Activated CD4-positive, alpha-beta memory T cell treated with anti-CD3 and anti-CD28 coated beads, Interleukin-2, amount 10 ng/mL, durations not matched to agents 7 days and 5 days (primary cell): ENCODE measurements at places on chromosomes 1 and 21. TPM values are rescaled to one million over a fixed set of nuclear protein-coding genes. Genes with fewer than 3 reads are reported as not detected.

DNA sequence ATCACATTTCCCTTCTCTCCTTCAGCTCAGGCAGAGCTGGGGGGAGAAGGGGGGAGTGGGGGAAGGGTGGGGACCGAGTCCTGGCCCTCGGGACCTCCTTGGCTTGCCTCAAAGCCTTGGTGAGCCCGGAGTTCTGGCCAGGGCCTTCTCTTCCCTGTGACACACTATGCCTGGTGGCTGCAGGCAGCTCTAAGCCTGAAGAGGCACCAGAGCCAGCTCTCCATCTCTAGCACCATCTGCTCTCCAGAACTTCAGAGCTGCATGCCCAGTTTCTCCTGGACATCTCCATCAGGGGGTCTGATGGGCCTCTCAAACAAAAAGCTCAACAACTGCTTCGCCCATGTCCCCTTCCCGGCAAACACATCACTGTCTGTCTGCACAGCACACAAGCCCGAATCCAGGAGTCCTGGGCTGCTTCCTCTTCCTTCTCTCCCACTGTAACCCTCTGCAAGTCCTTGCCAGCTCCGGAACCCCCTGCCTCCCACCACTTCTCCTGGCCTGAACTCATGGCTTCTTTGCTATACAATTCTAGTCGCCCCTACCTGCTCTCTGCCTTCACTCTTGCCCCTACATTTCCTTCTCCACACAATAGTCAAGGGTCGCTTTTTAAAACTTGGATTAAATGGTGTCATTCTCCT, 26.5 kb downstream of the KIAA1614 start:
- DNase-seq = no peak

GRCh38 chr1:18682375-18682774, 51.7 kb downstream of the PAX7 start:
- no peak for DNase-seq

- DNase-seq = no peak
These were observed 8.1 kb downstream of the TOR3A start for GRCh38 chr1:179089827-179090482.

GRCh38 chr1:114322207-114322606, 168.5 kb upstream of the SYT6 start:
- DNase-seq = no peak

The LINGO4 gene
- total RNA-seq = 1.3 TPM

DNA sequence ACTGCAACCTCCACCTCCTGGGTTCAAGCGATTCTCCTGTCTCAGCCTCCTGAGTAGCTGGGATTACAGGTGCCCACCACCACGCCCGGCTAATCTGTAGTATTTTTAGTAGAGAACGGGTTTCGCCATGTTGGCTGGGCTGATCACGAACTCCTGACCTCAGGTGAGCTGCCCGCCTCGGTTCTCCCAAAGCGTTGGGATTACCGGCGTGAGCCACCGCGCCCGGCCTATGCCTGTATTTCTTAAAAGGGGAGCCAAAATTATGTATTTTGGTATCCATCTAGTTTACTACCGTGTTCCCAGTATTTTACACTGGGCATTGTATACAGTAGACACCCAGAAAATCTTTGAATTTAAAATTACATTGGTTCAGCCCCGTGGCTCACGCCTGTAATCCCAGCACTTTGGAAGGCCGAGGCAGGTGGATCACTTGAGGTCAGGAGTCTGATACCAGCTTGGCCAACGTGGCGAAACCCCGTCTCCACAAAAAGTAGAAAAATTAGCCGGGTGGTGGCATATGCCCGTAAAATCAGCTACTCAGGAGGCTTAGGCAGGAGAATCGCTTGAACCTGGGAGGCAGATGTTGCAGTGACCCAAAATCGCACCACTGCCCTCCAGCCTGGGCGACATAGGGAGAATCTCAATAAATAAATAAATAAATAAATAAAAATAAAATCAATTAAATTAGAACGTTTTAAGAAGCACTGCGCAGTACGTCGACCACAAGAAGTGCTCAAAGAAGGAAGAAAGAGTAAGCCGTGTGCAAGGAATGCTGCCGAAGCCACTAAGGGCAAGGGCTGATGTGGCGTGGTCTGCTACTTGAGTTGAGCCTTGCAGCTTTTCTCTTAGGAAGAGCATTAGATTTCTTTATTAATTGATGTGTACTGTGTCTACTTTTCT, 1.5 kb upstream of the THRAP3 start:
- no peak for DNase-seq

DNA sequence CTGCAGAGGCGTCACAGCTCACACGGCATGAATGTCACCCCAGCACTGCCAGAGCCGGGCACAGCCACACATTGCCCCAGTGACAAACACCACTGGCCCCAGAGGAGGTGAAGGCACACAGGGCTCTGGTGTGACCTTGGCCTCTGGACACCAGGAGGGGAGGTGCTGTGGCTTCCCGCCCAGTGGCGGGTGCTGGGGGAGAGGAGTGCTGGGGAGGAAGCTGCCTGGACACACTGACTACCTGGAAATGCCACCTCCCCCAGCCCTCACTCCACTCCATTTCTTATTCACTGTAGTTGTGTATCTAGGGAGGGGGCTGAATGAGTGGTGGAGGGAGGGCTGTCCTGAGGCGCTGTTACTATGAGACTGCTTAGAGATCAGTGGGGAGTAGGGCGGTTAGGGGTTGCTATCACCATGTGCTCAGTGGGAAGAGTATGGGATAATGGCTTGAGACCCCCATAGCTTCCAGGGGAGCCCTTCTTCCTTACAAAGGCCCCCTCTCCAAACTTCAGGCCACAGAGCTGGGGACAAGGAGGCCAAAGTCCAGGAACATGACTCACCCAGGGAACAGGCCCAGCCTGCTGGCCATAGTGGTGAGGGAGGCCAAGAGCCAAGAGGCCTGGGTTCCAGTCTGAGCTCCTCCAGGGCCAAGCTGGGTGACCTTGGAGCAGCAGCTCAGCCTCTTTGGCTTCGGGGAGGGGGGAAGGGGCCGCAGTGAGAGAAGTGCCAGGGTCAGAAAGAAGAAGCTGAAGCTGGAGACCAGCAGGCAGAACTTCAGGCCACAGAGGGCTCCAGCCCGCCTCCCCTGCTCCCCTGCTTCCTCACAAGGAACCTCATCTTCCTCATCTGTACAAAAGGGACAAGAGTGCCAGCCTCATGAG, 40.1 kb downstream of the AHDC1 start:
- no peak for DNase-seq
